ENCODE measurements at places on chromosomes 5 and 9. TPM values are rescaled to one million over a fixed set of nuclear protein-coding genes. Genes with fewer than 3 reads are reported as not detected.
A peak's percentile ranks its signal among the peaks of the same experiment; 100 is the strongest.

The ADGRD2 gene
- total RNA-seq: not detected

The FOXI1 gene
- total RNA-seq: not detected

The GADD45G gene
- total RNA-seq: 44.5 TPM

The TYRP1 gene
- total RNA-seq: 74.1 TPM

The CSF2 gene
- total RNA-seq: not detected

The SHC3 gene
- total RNA-seq: 0.96 TPM

The RNF183 gene
- total RNA-seq: not detected

The SPINK13 gene
- total RNA-seq: not detected

The PRR7 gene
- total RNA-seq: 2.1 TPM

The PITX1 gene
- not detected for total RNA-seq

The CLIC3 gene
- 1.6 TPM for total RNA-seq

The CCL21 gene
- 6.2 TPM for total RNA-seq

The PCDHGA9 gene
- total RNA-seq: 3.9 TPM

The TBC1D2 gene
- 1.7 TPM for total RNA-seq

The PRDM9 gene
- total RNA-seq: not detected

The RAB3C gene
- 1.2 TPM for total RNA-seq

The PHF24 gene
- 0.11 TPM for total RNA-seq

- H3K27ac ChIP-seq: no peak overlapping the region
- no peak overlapping the region for H3K4me3 ChIP-seq
- DNase-seq: no peak
- no peaks in the 10 kb centered on the region for H3K4me1 ChIP-seq
Measured at GRCh38 chr9:89425024-89425805, 72.7 kb downstream of the SEMA4D start.

- no peaks in the 10 kb centered on the region for H3K4me1 ChIP-seq
- H3K4me3 ChIP-seq: no peak overlapping the region
- no peak for DNase-seq
- H3K36me3 ChIP-seq: no peaks in the 10 kb centered on the region
Measured at GRCh38 chr9:81112627-81113452, 576.5 kb downstream of the TLE1 start.

DNA sequence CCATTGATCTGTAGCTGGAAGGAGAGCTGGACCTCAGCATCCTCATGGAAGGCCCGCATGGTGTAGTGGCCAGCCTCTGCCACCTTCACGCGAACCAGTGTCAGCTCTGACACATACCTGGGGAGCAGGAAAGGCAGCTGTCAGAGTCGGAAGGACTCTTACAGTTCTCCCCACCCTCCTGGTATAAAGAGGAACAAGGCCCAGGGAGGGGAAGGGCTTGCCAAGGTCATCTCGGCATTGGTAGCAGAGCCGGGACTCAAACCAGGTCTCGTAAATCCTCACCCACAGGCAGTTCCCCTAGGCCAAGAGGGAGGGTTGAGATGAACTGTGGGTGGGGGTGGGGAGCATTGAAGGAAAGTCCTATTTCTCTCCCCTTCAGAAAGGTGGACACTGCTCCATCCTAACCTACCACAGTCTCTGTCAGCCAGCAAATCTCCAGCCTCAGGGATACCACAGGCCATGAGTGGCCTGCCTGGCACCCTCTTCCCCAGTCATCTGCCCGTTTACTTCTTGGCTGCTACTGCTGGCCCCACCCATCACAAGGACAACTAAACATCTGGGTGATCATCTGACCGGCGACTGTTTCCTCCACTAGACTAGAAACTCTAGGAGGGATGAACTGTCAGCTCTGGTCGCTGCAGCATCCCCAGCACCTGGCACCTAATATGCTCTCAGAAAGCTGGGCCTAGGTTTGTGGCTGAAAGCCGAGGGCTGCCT, 23.5 kb downstream of the PDGFRB start:
- no peak overlapping the region for H3K4me3 ChIP-seq
- peak overlapping the region; percentile 89 for H3K27ac ChIP-seq
- H3K27me3 ChIP-seq: no peaks in the 10 kb centered on the region
- H3K4me1 ChIP-seq: peaks cover 57% of the 10 kb centered on the region
- no peak for DNase-seq

DNA sequence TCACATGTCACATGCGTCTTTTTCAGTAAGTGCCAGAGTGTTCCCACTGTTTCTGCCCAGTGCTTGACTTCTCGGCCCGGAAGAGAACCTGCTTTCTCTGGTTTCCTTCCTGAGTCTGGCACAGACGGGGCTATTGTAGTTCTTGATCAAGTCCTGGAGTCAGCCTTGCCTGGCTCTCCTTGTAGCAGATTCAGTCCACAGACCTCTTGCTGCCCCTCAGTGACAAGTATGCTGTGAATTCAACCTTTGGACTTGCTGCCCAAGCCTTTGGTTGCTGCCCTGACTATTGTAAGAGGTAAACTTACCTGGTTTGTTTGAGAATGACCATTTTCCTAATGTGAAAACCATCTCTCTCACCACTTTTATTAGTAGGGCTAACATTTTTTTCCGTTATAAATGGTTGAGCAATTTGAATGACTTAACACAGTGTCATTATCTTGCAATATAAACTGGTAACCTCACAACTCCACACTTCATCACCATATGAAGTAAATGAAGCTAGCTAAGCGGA, 24.7 kb downstream of the ZBTB34 start:
- no peak for DNase-seq
- H3K36me3 ChIP-seq: peaks cover 19% of the 10 kb centered on the region
- H3K4me1 ChIP-seq: peaks cover 33% of the 10 kb centered on the region
- no peaks in the 10 kb centered on the region for H3K27me3 ChIP-seq
- H3K4me3 ChIP-seq: no peak overlapping the region

- H3K4me3 ChIP-seq: no peak overlapping the region
- peaks cover 9% of the 10 kb centered on the region for H3K4me1 ChIP-seq
- no peak overlapping the region for H3K27ac ChIP-seq
Measured at GRCh38 chr5:33969572-33970452, 14.7 kb downstream of the SLC45A2 start.

DNA sequence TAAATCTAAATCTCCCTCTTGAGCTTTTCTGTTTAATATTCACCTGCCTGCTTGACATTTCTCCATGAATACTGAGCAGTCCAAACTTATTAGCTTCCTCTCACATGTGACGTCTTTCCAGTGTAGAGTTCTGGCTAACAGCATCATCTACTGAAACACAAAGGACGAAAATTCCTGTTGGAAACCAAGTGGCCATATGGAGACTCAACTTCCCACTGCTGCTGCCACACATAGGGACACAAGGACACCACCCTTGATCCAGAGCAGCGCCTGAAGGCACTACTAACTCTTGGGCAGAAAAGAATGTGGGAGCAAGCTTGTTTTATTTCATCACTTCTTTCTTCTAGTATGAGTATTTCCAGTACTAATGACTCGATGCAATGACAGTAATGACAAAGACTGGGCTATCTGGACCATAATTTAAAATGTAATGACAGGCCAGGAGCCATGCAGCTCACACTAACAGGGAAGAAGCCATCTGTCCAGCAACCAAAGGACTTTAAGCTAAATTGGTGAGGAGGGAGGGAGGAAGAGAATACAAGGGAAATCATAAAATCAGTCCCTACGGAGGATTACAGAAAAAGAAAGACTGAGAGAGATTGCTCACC, 19.2 kb downstream of the RNF130 start:
- peaks cover 50% of the 10 kb centered on the region for H3K4me1 ChIP-seq
- no peak overlapping the region for H3K4me3 ChIP-seq
- DNase-seq: no peak
- H3K27me3 ChIP-seq: no peaks in the 10 kb centered on the region
- no peaks in the 10 kb centered on the region for H3K36me3 ChIP-seq

DNA sequence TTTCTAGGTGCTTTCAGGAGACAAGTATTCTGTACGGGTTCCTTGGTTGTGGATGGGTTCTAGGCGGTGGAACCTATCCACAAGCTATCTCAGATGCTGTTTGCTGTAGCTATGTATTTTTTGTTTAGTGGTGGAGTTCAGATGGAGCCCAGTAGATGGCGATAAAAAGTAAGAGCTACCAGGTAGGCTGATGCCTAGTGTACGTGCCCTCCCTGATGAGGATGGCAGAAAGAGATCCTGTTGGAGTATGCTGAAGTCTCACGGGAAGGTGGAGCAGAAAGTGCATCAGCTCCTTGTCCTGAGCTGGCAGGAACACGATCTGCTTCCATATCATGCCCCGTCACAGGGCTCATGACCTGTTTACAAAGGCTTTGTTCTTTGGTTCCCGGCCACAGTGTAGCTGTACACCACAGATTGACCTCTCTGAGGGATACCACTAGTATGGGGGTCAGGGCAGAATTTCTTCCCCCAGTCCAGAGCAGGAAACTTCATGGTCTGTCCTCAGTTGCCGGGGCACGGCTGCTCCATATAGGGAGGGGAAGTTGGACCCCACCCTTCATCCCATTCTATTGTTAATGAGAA, 12.6 kb upstream of the UGT3A2 start:
- H3K4me3 ChIP-seq: no peak overlapping the region
- no peak overlapping the region for H3K27ac ChIP-seq
- no peaks in the 10 kb centered on the region for H3K4me1 ChIP-seq
- no peaks in the 10 kb centered on the region for H3K36me3 ChIP-seq

- H3K27ac ChIP-seq: peak overlapping the region; percentile 92
- H3K4me3 ChIP-seq: no peak overlapping the region
- H3K27me3 ChIP-seq: no peaks in the 10 kb centered on the region
Measured at GRCh38 chr5:172683645-172684471, 42.8 kb downstream of the NEURL1B start.

- H3K36me3 ChIP-seq: peaks cover 18% of the 10 kb centered on the region
- H3K4me1 ChIP-seq: peaks cover 23% of the 10 kb centered on the region
- DNase-seq: no peak
- no peak overlapping the region for H3K4me3 ChIP-seq
- H3K27me3 ChIP-seq: no peaks in the 10 kb centered on the region
Measured at GRCh38 chr5:75524071-75524470, 12.4 kb downstream of the POLK start.

GRCh38 chr9:72984226-72984947, 31.5 kb upstream of the ALDH1A1 start:
- H3K36me3 ChIP-seq: no peaks in the 10 kb centered on the region
- H3K27me3 ChIP-seq: no peaks in the 10 kb centered on the region
- peak overlapping the region; percentile 36 for H3K27ac ChIP-seq
- no peak for DNase-seq
- H3K4me1 ChIP-seq: peaks cover 6% of the 10 kb centered on the region
- no peak overlapping the region for H3K4me3 ChIP-seq

DNA sequence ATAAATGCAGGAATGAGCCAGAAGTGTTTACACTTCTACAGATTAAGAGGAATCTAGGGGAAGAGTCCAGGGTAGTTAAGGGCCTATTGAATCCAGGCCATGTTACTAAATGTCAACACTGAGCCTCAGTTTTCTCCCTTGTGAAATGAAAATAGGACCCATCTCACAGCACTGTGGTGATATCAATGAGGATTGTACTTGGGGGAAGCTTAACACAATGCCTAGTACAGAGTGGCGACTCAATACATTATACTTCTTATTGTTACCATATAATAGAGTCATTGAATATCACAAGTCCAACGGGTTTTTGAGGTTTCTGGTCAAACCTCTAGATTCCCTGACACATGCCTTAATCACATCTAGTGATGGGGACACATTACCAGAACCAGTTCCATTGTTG, 4.6 kb downstream of the TRUB2 start:
- H3K36me3 ChIP-seq: peaks cover 80% of the 10 kb centered on the region
- peaks cover 17% of the 10 kb centered on the region for H3K4me1 ChIP-seq
- H3K27me3 ChIP-seq: no peaks in the 10 kb centered on the region
- DNase-seq: no peak

GRCh38 chr9:123322273-123323195, 33.5 kb upstream of the CRB2 start:
- peaks cover 27% of the 10 kb centered on the region for H3K4me1 ChIP-seq
- H3K36me3 ChIP-seq: no peaks in the 10 kb centered on the region
- H3K27ac ChIP-seq: peak overlapping the region; percentile 56
- no peaks in the 10 kb centered on the region for H3K27me3 ChIP-seq
- H3K4me3 ChIP-seq: no peak overlapping the region

GRCh38 chr9:94916956-94917355, 190.5 kb downstream of the AOPEP start:
- H3K27ac ChIP-seq: no peak overlapping the region
- no peak for DNase-seq
- H3K4me1 ChIP-seq: peaks cover 59% of the 10 kb centered on the region
- no peaks in the 10 kb centered on the region for H3K27me3 ChIP-seq
- H3K4me3 ChIP-seq: no peak overlapping the region

- no peak overlapping the region for H3K27ac ChIP-seq
- no peak overlapping the region for H3K4me3 ChIP-seq
- H3K27me3 ChIP-seq: no peaks in the 10 kb centered on the region
- no peaks in the 10 kb centered on the region for H3K36me3 ChIP-seq
Measured at GRCh38 chr5:159478950-159479349, 148.7 kb upstream of the IL12B start.

GRCh38 chr5:157976429-157976828, 117.5 kb upstream of the CLINT1 start:
- DNase-seq: no peak
- H3K4me1 ChIP-seq: peaks cover 14% of the 10 kb centered on the region
- H3K4me3 ChIP-seq: no peak overlapping the region

DNA sequence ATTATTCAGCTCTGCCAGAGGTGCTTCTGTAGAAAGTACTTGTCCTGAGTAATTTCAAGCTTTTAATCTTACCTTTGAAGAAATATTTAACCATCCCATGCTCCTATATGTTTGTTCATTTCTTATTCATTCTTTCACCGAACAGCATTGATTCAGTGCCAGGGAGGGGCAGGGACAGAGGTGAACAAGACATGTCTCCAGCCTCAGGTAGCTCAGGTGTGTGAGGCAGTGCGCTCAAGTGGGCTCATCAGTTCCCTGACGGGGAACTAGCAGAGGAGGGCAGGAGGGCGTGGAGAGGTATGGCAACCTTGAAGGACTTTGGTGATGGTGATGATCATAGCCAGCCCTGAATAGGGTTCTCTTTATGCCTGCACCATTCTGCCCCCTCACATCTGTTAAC, 25.9 kb downstream of the ERGIC1 start:
- H3K4me1 ChIP-seq: peaks cover 89% of the 10 kb centered on the region
- peak overlapping the region; percentile 49 for H3K4me3 ChIP-seq
- no peaks in the 10 kb centered on the region for H3K36me3 ChIP-seq
- no peaks in the 10 kb centered on the region for H3K27me3 ChIP-seq

DNA sequence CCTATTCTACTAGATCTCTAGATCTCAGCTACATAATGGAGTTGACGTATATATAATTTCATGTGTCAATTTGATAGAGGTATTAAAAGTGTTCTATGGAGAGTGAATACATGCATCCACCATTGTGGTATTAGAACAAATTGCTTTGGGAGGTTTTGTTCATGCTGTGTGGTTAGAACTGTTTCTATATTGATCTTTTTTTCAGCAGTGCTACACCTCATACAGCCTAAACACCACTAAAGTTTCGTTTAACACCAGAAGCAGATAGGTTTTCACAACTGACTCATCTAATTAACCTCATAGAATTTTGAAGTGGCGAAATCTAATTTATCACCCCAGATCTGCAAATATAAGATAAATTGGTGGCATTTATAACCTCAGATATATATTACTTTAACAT, 269.4 kb upstream of the SEMA6A start:
- H3K4me1 ChIP-seq: no peaks in the 10 kb centered on the region
- no peak for DNase-seq
- no peaks in the 10 kb centered on the region for H3K36me3 ChIP-seq
- H3K27me3 ChIP-seq: no peaks in the 10 kb centered on the region
- H3K27ac ChIP-seq: no peak overlapping the region
- no peak overlapping the region for H3K4me3 ChIP-seq

GRCh38 chr9:108606401-108606800, 249.4 kb downstream of the ACTL7B start:
- peaks cover 10% of the 10 kb centered on the region for H3K27me3 ChIP-seq
- no peaks in the 10 kb centered on the region for H3K36me3 ChIP-seq
- peaks cover 6% of the 10 kb centered on the region for H3K4me1 ChIP-seq
- H3K4me3 ChIP-seq: no peak overlapping the region
- no peak overlapping the region for H3K27ac ChIP-seq

Measured in left ventricle myocardium inferior (tissue), 1 donor.